Stimulated activated CD8-positive, alpha-beta memory T cell treated with anti-CD3 and anti-CD28 coated beads, Interleukin-4, amount 100 ng/mL, for 48 hours (primary cell): ENCODE measurements at places on chromosomes 6 and 20.

DNA sequence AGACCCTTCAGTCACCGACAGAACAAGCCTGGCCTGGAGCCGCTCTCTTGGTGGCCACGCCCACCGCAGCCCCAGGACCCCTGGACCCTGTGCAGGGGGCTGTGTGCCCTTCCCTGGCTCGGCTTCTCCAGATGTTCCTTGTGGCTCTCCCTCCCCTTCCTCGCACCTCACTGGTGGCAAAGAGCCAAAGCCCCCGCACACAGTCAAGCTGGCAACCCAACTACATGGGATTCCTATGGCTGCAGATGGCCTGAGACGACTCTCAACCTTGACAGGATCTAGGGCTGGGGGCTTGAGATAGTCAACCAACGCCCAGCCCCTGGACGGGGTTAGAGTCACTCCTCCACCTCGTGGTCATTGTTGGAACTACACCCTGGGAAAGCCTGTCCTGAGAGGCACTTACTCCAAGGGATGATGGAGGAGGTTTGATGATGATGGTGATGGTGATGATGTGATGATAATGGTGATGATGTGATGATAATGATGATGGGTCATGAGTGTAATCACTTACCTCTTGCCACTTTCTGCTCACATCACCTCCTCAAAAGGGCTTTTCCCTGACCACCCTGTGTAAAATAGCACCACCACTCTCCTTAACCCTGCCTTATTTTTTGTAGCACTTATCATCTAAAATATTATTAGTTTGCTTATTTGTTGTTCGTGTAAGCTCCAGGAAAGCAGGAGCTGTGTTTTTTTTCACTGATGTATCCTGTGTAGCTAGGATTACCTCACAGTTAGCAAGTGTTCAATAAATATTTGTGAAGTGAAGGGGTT lies 278.4 kb downstream of the LRFN2 start:
- peak; percentile 84 for DNase-seq

GRCh38 chr20:21019814-21020658 lies 86.1 kb downstream of the LINC00237 start:
- DNase-seq, result no peak

GRCh38 chr6:121510568-121511177 lies 75.2 kb downstream of the GJA1 start:
- DNase-seq, result no peak

DNA sequence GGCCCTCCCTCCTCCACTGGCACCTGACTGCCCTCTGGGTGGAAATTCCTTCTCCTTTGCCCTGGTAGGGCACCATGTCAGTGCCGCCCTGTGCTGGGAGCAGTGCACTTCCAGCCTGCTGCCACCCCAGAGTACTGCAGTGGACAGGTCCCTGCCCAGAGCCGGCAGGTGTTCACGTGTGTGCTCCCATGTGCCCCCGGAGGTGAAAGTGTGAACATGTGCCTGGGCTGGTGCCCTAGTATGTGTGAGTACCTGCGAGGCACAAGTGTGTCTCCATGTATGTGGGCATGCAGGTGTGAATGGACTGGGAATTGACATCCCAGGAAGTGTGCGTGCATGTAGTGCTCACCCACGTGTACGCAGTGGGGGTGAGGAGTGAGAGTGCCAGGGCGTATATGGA lies 29.4 kb downstream of the SDCBP2 start:
- DNase-seq, result peak; percentile 60

DNA sequence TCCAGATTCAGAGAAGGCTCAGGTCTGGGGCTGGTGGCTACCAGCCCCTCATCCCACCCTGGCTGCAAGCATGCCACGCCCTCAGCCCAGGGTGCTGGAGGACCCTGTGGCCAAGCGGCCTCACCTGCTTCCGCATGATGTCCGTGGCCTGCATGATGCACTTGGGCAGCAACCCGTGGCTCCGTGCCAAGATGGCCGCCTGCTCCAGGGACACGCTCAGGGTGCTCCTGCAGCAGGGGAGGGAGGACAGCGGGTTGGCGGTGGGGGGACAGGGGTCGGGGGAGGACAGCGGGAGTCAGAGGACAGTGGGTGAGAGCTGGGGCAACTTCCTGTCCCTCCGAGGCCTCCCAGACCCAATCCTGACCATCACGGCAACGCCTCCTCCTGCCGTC lies 200.1 kb downstream of the PREX1 start:
- no peak for DNase-seq

DNA sequence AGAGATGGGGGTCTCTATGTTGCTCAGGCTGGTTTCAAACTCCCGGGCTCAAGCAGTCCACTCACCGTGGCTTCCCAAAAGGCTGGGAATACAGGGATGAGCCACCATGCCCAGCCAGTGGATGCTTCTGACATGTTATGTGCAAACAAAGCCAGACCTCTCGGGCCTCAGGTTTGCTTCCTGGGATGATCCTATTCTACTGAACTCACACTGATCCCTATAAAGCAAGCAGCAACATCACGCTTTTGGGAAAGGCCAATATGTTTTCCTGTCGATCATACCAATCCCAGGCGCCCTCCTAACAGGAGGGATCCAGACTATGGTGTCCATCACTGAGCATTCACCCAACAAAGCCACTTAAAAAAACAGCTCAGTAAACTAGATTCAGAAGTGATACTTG lies 60.2 kb downstream of the CSE1L start:
- no peak for DNase-seq

- no peak for DNase-seq
These were observed 14.0 kb downstream of the NTSR1 start for GRCh38 chr20:62722627-62723026.

DNA sequence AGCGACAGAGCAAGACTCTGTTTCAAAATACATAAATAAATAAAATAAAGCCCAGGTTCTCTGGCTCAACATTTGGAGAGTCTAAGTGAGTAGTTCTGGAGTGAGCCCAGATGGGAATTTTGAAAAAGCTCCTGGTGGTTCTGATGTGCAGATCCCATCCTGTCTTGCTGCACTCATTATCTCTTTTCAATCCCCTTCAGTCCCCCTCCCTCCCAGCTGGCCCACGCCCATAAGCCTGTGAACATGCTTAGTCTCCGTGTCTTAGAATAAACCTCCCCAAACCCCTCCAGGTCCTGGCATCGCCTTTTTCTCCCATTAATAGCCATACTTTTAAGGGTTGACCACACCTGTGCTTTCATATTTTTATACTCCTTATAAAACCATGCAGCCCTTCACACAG lies 19.4 kb upstream of the TULP1 start:
- DNase-seq, result no peak
